ENCODE measurements at places on chromosomes 16 and 17.

DNA sequence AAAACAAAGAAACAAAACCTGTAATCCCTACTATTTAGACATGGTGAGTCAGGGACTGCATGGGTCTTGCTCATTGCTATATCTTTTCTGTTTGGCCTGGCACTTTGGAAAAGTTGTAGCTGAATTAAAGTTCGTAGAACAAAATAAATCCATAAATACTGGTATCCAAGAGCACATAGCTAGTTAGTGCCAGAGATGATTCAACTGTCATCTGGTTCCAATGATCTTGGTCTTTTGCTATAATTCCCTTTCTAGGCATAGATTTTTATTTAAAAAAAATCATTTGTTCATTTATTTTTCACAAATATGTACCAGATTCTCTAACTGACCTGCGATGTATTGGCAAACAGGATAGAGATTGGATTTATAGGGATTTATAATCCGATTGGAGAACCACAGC is 1436.1 kb upstream of the GOT2 start:
- DNase-seq: no peak

DNA sequence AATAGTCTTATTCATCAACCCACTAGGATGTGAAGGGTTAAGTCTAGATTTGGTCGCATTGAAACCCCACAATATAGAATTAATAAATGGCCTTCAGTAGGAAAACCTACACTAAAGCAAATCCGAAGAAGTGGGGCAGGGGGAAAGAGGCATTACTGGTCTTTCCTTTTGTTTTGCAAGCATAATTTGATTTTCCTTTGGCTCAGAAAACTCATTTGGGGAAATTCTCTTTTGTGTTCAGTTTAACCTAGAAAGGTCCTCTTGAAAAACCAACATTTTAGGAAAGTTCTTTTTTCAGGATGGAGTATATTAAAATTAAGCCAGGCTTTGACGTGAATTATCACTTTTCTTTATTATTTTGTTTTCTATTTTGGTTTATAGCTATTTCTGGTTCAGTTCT is 31.7 kb downstream of the ERCC4 start:
- DNase-seq: no peak

DNA sequence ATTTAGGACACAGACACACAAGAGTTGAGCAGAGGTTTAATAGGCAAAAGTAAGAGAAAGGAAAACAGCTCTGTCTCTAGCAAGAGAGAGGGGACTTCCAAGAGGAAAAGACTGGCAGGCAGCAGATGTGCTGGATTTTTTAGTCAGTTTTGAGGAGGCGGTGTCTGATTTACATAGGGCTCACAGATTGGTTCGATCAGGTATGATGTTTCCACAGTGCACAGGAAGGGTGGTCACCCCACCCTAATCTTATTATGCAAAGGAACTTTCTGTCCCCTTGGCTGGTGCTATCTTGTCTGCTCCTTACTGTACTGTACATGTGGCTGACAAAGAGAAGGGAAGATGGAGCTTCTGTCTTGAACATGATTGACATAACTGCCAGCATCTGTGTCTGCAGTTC is 25.3 kb downstream of the BFAR start:
- DNase-seq: no peak

DNA sequence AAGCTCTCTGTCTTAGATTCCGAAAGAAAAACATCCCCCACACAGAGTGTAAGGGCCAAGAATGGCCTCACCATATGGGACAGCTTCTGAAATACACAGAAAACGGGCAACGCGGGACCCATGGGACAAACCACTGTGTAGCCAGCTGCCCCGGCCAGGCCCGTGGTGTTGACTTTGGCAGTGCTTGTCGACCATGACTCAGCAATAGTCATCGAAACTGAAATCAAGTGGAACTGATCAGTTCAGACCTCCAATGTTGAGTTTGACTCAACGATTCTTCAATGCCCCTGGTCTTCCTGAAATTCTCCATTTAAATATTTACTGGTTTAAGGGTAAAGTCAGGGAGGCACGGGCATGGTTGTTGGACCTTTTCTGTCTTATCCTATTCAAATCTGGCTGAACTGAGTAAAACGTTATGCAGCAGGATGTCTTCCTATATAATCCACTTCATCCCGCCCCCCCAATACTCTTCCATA is 27.5 kb downstream of the ZFHX3 start:
- no peak for DNase-seq

DNA sequence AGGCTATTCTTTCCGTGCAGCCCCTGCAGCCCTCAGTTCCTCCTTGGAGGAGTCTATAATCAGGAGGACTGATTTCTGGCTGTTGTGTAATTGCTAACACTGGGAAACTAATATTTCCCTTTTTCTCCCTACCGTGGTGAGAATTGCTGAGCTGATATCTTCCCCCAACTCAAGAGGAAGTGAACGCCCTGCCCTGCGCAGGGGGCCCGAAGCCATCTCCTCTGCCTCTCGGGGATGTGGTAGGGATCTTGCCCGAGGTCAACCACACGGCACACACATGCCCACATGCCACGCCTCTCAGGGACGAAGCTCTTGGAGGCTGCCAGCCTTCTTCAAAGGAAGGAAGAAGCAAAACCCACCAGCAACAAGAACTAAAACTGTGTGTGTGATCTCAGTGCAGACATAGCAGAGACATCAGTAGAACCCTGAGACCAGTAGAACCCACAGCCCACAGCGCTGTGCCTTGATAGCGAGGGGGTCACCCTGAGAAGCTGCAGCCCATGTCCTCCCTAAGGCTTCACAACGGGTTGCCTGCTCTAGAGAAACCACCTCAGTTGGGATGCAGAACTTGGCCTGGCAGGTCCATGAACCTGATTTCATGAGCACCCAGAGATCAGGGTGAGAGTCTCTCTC is 8.9 kb upstream of the ULK2 start:
- DNase-seq: peak; percentile 41

- no peak for DNase-seq
These were observed 67.1 kb upstream of the CDH5 start for GRCh38 chr16:66299349-66299748.

GRCh38 chr16:68230956-68231355 is 5.0 kb downstream of the ESRP2 start:
- DNase-seq: no peak

GRCh38 chr17:18025945-18026776 is 12.8 kb downstream of the ATPAF2 start:
- DNase-seq: peak; percentile 54

DNA sequence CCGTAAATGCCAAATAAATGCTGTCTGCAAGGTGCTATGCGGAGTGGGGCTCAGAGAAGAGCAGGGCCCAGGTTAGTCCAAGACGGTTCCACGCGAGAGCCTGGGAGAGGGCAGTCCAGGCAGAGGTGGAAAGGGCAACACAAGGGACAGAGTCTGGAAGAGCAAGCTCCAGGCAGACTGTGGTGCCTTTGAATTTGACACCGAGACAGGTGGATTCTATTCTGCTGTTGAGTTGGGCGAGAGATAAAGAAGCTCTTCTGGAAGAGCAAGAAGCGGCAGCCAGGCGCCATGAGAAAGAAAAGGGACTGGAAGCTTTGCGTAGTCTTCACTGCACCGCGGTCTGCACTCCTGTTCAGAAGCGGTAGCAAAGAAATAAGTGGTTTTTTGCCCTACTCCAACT is 55.6 kb downstream of the CYTH1 start:
- no peak for DNase-seq

DNA sequence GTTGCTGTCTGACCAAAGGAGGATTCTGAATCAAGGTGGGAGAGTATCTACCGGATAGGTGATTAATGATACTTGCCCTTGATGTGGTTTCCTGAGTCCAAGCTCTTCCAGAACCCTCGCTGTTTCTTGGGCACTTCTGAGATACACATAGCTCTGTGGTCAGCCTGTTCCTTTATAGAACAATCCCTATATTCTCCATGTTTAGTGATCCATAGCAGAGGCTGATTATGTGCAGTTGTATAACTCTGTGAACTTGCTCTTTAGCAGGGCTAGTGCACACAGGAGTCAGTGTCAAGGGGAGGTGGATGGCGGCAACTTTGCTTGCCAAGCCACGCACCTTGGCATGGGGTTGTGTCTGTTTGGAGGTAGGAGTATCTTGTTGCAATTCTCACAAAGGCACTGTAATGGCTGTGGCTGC is 36.1 kb downstream of the ARL4D start:
- no peak for DNase-seq

- DNase-seq: peak; percentile 63
These were observed 331.9 kb downstream of the SEC14L1 start for GRCh38 chr17:77472468-77473310.

GRCh38 chr16:88468275-88469129 is 15.4 kb downstream of the ZFPM1 start:
- DNase-seq: peak; percentile 47

DNA sequence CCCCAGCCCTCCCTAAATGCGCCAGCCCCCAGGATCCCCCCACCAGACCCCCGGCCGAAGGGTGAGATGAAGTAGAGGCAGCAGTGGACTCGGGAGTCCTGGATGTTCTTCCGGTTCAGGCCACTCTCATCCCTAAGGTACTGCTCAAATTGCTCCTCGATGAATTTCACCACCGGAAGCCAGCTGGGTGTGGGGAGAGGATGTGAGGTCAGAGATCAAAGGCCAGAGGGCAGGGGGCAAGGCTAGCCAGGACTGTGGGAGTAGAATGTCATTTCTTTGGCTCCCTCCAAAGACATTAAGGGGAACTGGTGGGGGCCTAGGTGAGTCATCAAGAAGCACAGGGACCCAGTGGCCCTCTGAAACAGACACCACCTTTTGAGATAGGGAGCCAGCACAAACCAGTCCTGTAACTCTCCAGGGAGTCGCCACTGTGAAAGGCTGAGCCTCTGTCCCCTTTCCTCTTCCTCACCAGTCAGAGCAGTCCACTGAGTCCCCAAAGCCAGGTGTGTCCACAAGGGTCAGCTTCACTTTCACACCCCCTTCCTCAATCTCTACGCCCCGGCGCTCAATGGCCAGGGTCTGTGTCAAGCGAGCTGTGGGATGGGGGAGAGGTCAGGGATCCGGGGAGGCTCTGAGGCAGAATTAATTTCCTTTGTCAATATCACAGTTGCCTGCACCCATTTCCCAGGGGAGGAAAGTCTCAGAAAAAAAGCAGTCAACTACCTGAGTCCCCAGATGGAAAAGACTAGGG is 895 bp downstream of the SEPTIN1 start:
- DNase-seq: peak; percentile 76

DNA sequence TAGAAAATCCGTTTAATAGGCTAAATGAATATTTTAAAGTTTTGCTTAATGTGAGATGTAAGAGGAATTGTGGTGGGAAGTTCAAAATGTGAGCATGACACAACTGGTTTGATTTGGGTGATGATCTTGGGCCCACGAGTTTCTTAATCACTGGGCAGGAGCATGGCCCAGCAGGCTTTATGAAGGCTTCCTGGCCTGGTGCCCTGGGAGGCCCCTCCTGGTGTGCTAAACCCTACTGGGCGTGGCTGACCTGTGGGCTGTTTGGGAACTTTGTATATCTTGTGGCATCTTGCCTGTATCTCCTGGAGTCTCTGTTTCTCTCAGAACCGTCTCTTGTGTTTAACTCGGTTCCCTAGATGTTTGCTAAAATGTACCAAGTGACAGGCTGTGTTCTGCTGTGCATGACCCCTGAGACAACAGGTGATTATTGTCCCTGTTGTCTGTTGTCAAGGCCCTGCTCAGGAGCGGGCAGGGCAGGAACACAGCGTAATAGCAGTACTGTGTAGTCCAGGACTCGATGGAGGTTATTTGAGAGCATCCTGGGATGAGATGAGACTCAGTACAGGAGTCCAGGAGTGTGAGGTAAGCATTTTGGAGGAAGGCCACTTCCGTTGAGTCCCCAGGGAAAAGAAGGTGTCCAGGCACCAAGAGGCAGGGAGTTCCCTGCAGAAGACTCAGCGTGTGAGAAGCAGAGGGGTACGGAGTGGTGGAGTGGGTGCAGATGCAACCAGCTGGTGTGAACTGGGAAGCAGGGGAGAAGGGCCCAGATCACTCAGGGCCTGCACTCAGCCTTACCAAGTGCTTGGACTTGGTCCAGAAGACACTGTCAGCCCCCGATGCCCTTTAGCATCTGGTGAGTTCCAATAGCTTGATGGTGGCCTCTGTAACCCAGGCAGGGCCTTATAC is 48.5 kb downstream of the B9D1 start:
- no peak for DNase-seq

Data from activated CD4-positive, alpha-beta T cell treated with anti-CD3 and anti-CD28 coated beads, Interleukin-10, Interleukin-2, amounts not matched to agents 100 ng/mL and 50 ng/mL, durations not matched to agents 16 hours and 8 hours (primary cell).